ENCODE measurements at places on chromosomes 6 and 20. TPM values are rescaled to one million over a fixed set of nuclear protein-coding genes. Genes with fewer than 3 reads are reported as not detected.

HLA-F gene
- total RNA-seq, result 1.3 TPM

SRSF12 gene
- not detected for total RNA-seq

TTK gene
- 38.5 TPM for total RNA-seq

ZSCAN23 gene
- total RNA-seq, result 11.1 TPM

SLC35A1 gene
- total RNA-seq, result 20.7 TPM

C2 gene
- total RNA-seq, result 2.8 TPM

DLK2 gene
- 0.66 TPM for total RNA-seq

MEP1A gene
- not detected for total RNA-seq

CYP24A1 gene
- not detected for total RNA-seq

SLC2A10 gene
- 90.1 TPM for total RNA-seq

RBBP9 gene
- 15.9 TPM for total RNA-seq

FAM83C gene
- not detected for total RNA-seq

FRK gene
- 1.5 TPM for total RNA-seq

WFDC8 gene
- total RNA-seq, result not detected

ZBTB46 gene
- total RNA-seq, result 9.9 TPM

PAK5 gene
- under 0.01 TPM for total RNA-seq

COL10A1 gene
- 5.2 TPM for total RNA-seq

OVOL2 gene
- total RNA-seq, result not detected

SLC22A1 gene
- 1.3 TPM for total RNA-seq

SLC17A2 gene
- not detected for total RNA-seq

POPDC3 gene
- total RNA-seq, result 22.5 TPM

ZBP1 gene
- not detected for total RNA-seq

CCN6 gene
- not detected for total RNA-seq

SPDEF gene
- not detected for total RNA-seq

CST3 gene
- 383 TPM for total RNA-seq

CCDC28A gene
- 26.9 TPM for total RNA-seq

RBPJL gene
- not detected for total RNA-seq

SLC17A3 gene
- not detected for total RNA-seq

CDSN gene
- not detected for total RNA-seq

ENPP1 gene
- total RNA-seq, result 42.0 TPM

TMEM244 gene
- not detected for total RNA-seq

SLC22A16 gene
- 0.15 TPM for total RNA-seq

AGPAT4 gene
- total RNA-seq, result 12.9 TPM

ZSCAN31 gene
- total RNA-seq, result 38.3 TPM

LY6G6F gene
- not detected for total RNA-seq

SOX18 gene
- 0.29 TPM for total RNA-seq

TNF gene
- total RNA-seq, result not detected

CHMP4B gene
- total RNA-seq, result 38.8 TPM

HLA-DOA gene
- total RNA-seq, result under 0.01 TPM

FILIP1 gene
- 0.29 TPM for total RNA-seq

ZBTB12 gene
- total RNA-seq, result 9.8 TPM

OLIG3 gene
- total RNA-seq, result not detected

CEP162 gene
- 12.4 TPM for total RNA-seq

CBLN4 gene
- total RNA-seq, result not detected

ZNF451 gene
- total RNA-seq, result 70.0 TPM

SCAF8 gene
- 37.2 TPM for total RNA-seq

TRERF1 gene
- 8.9 TPM for total RNA-seq

BTN1A1 gene
- total RNA-seq, result not detected

HLA-DRB1 gene
- 0.17 TPM for total RNA-seq

TCF15 gene
- total RNA-seq, result not detected

PTK6 gene
- total RNA-seq, result not detected

Data from smooth muscle cell of trachea (primary cell).